ENCODE measurements at places on chromosomes 3 and 15. TPM values are rescaled to one million over a fixed set of nuclear protein-coding genes. Genes with fewer than 3 reads are reported as not detected.

- DNase-seq, result no peak
Observed at GRCh38 chr3:50648313-50648712, 26.4 kb upstream of the DOCK3 start.

- no peak for DNase-seq
Observed at GRCh38 chr3:177208781-177209180, 11.5 kb upstream of the TBL1XR1 start.

DNA sequence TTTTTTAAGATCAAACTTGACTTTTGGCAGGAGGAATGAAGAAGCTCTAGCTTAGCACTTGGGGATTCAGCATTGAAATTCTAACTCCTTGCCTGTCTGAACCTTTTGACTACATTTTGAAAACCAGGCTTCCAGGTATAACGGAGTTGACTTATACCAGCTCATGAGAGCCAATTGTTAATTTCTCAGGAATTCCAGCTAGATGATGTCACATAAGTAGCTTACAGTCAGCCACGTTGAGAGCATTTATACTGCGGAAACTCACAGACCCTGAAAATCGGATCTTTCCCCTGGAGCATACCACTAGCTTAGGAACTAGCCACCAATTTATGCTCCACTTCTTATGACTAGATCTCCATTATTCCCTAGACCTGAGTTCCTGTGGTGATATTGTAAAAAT lies 321.4 kb upstream of the DPH6 start:
- no peak for DNase-seq

DNA sequence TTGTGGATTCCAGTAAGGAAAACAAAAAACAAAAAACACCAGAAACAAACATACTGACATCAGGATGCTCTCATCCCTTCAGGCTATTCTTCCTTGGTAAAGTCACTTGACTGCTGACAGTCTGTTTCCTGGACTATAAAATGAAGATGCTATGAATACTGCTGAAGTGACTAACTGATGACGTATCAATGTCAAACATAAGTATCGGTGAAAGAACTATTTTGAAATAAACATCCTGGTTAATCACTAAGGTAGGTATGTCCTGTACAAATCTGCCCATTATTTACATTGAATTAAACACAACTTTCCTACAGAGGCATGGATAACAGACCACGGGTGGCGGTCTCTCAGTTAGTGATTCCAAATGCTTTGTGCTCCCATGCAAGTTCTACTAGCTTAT lies 45.9 kb downstream of the CHAC1 start:
- no peak for DNase-seq

DNA sequence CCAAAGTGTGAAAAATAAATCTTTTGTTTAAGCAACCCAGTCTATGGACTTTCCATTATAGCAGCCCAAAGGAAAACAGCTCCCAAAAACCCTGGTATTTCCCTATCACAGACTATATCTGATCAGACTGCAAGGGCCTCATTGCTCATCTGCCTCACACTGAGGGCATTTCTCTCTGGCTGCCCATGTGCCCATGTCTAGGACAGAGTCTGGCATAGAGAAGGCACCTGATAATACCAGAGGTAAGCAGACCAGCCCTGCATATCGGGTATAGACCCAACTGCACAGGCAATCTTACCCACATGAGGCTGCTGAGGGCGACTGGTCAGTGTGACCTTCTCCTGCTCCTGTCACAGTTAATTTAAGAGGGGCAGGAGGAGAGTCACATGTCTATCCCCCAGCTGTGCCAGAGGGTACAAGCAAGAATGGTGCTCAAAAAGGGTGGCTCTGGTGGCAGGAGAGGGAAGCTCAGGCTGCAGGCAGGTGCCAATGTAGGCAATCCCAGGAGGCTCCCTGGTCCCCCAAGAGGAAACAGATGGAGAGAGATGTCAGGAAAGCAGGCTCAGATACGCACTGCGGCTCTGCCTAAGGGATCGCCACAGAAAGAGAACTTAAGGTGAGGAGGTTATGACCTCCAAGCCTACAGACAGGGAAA lies 3.1 kb downstream of the CSRNP1 start:
- no peak for DNase-seq

Gene SNX1
- total RNA-seq, result 37.6 TPM

DNA sequence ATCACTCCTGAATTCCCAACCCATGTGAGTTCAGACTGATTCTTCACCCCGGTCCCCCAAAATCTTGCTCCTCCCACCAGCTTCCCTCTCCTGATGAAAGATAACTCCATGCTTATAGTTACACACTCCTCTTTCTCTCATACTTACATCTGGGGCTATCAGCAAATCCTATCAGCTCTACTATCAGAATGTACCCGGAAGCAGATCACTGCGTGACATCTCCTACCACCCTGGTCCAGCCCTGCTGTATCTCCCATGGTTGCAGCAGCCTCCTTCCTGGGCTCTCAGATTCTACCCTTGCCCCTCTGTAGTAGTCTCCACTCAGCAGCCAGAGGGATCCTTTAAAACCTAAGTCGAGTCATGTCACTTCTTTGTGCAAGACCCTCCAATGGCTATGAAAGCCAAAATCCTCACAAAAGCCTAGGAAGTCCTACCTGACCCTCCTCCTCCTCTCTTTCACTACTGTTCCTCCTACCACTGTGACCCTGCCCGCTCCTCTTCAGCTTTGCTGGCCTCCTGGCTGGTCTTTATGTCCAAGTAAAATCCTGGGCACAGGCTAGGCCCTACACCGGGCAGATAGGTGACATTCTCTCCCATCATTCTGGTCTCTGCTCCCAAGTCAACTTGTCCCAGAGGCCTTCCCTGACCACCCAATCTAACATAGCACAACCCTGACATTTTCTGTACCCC lies 16.2 kb downstream of the XIRP1 start:
- no peak for DNase-seq

DNA sequence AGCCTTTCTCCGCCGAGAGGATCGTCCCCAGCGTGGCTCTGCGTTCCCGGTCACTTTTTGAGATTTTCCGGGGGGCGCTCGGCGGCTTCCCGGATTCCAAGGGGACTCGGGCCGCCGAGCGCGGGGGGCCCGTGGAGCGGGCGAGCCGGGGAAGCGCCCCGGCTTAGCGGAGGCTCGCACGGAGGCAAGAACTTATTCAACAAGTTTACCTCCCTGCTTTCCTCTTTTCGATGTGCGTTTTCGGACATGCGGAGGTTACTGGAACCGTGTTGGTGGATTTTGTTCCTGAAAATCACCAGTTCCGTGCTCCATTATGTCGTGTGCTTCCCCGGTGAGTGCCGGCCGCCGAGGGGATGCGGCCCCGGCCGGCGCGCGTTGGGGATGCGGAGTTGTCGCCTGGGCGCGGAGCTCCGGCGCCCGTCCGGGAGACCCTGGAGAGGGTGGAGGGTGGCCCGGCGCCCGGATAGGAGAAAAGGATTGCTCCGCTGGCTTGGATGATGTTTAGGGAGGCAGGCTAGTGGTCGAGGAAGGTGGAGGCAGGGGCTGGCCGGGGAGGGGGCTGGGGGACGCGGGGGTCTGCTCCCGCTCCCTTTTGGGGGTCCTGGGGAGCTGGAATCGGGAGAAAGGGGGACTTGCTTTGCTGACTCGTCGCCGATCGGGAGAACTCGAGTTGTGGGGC lies 810 bp downstream of the PTPRG start:
- DNase-seq, result no peak

Gene SLC15A2
- 10.0 TPM for total RNA-seq

DNA sequence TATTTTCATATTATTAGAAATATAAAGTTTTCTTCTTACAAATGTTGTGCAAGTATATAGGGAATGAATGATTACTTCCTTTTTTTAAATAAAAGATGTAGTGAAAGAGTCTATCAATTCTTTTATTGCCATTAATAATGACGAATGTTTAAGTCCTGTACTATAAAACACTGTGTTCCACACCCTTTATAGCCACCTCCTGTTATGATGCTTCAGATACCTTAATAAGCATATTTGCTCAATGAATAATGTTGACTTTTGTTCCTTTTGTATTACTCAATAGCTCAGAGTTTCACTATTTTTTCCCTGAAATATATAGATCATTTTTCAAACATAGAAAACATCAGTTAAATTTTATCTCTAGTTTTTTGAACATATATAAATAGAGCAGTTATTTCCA lies 378.2 kb upstream of the THBS1 start:
- no peak for DNase-seq

GRCh38 chr3:188972310-188972709 lies 199.5 kb upstream of the TPRG1 start:
- no peak for DNase-seq

- DNase-seq, result no peak
Observed at GRCh38 chr3:111924283-111924682, 54.5 kb upstream of the ABHD10 start.

Gene CTXN2
- 0.16 TPM for total RNA-seq

Gene CAMK2N2
- total RNA-seq, result 3.4 TPM

DNA sequence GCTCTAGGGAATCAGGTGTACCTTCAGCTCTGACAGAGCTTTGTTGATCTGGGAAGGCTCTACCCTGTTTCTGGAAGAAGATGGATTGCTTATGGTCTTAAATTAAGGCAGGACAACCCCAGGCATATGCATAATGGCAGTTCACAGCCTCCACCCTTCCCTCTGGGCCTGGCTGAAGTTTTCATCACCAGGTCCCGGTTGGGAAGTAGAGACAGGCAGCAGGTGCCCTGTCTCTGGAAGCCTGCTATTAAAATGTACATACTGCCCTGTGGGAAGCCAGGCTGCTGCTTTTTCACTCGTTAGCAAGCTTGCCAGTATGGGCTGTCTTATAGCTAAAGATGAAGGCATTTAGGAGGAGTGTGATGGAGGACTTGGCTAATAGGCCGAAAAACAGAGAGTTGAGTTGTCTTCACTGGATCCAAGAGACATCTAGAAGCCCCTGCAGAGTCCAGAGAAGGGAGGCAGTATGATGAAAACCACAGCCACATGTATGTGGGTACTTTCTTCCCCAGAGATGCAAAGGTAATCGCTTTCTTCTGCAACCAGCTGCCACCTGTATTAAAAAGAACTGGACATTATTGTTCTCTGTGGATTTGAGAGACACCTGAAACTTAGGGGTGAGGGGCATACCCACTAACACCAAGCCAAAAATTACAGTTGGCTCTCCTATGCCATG lies 34.4 kb downstream of the ABHD2 start:
- no peak for DNase-seq

- no peak for DNase-seq
Observed at GRCh38 chr15:85649372-85649771, 145.4 kb downstream of the KLHL25 start.

- DNase-seq, result no peak
Observed at GRCh38 chr15:44243141-44243540, 45.4 kb upstream of the GOLM2 start.

Gene LDHAL6B
- not detected for total RNA-seq

- DNase-seq, result peak; percentile 2
Observed at GRCh38 chr3:169668957-169669741, 5.6 kb upstream of the MECOM start.

DNA sequence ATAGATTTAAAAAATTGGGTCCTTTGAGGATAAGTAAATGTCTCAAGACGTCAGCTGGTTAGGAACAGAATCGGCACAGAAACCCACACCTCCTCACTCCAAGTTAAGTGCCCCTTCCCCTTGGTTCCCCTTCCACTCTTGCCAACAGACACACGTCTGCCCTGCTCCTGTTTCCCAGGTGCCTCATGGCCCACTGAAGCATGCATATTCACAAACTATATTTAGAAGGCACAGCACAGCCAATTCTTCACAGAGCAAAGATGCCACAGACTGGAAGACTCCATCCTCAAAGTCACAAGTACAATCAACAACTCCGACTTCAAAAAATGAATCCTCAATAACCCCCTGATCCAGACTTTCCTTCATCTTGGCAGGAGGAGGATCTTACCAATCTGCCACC lies 295.4 kb upstream of the NR2F2 start:
- DNase-seq, result no peak

DNA sequence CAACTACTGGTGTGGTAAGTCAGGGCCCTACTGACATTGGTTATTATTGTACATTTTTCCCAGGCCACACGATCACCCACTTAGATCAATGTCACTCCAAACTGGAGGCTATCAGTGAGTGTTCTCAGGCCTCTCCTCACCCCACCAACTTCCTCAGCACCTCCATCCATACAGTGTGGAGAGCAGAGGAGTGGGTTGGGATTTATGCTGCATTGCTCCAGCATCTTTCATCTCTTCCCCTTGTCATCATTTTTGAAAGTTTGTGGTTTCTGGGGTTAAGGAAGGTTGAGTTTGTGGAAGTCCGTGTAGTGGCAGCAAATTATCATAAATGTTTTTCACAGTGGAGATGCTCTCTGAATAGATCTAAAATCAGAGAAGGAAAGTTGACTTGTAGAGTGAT lies 60.2 kb downstream of the TLNRD1 start:
- DNase-seq, result no peak

GRCh38 chr3:114668099-114668498 lies 374.3 kb downstream of the TIGIT start:
- DNase-seq, result no peak

- no peak for DNase-seq
Observed at GRCh38 chr15:100783291-100783690, 96.3 kb upstream of the ALDH1A3 start.

Gene MYD88
- total RNA-seq, result 2.7 TPM

DNA sequence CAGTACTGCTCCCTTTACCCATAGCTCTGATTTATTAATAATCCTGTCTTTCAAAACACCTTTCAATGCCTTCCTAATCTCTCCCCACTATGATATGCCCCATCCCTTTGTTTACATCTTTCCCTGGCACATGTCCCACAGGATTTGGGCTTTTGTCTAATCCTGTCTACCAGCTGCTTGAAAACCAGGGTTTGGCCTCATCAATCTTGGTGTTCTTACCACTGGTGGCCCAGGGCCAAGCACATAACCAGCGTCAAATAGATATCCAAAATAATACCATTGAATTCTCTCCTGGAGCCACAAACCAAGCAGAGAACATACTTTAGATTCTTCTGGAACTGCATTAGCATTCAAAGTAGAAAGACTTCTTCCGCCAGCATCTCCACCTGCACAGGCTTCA lies 104.8 kb upstream of the PPP2R3A start:
- no peak for DNase-seq

DNA sequence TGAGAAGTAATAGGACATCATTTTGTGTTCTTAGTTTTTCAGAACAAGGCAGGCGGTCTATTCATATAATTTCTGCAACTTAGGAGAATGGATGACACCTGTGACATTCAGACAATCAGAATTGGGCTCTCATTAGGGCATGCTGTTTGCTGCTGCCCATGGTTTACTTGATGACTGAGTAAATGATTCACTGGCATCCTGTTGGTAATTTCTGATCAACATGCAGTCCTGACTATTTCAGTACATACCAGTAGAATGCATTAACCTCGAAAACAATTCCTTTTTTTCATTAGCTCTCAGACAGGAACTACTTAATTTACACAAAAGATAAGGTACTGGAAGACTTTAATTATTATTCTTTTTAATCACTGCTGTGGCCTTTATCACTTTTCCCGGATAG lies 641.6 kb downstream of the NSUN3 start:
- no peak for DNase-seq

DNA sequence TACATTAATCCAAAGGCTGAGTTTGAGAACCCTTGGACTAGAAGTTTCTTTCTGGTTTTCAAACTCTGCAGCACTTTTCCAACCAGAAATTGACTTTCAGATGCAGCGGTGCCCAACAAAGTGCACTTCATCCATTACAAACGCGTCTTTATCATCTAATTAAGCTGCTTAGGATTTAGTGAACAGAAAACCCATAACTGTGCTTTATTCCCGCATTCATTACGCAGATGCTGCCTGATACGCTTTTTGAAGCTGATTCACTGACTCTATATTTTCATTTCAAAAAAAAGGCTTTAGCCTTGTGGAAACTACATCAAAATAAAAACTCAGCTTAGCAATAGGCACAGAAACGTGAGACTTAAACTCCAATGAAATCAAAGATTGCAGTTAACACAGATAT lies 69.8 kb upstream of the CTXND1 start:
- no peak for DNase-seq

All from occipital lobe (tissue), 3 donors.